ENCODE measurements at places on chromosomes 6 and 20. TPM values are rescaled to one million over a fixed set of nuclear protein-coding genes. Genes with fewer than 3 reads are reported as not detected.

Gene ITCH
- 30.9 TPM for total RNA-seq

Gene STX7
- 26.8 TPM for total RNA-seq

Gene ANGPT4
- total RNA-seq = 0.98 TPM

DNA sequence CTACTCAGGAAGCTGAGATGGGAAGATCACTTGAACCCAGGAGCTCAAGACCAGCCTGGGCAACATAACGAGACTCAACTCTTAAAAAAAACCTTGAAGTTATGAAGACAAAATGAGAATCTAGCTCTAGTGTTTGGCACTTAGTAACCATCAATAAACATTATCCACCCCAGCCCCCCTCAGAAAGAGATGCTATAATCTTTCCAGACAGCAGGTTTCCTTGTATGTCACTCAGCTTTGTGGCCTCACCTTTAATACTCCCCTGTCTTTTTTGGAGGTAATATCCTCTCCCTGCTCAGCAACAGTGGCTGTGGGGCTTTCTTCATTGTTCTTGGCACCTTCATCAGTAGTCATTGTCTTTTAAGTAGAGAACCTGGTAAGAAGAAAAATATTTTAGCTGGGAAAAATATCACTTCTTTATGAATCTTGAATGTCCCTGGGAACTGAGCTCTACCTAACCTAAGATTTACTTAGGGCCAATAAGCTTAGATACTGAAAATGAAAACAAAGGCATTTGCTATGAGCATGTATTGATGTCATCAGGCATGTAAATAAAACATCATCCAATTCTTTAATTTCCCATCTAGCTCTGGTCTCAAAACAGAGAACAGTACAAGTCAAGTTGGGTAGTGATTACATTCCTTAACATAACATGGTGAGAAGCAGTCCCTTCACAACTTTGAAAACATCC, 46.1 kb downstream of the FKBP5 start:
- DNase-seq = no peak

Gene OARD1
- total RNA-seq = 14.7 TPM

DNA sequence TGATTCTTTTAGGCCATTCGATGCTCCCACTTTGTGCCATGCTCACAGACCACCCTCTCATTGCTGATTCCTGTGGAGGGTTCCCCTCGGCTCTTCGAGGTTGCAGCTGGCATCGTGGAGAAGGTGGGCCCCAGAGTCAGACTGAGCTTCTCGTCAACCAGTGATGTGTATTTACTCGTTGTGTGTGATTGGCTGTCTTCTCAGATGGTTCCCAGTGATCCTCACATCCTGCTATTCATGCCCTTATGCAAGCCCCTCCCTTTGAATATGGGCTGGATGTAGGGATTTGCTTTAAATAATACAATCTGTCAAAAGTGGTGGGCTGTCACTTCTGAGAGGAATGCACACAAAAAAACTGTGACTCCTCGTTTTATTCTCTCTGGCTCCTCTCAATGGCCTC, 99.6 kb upstream of the ENPP5 start:
- no peak for DNase-seq

DNA sequence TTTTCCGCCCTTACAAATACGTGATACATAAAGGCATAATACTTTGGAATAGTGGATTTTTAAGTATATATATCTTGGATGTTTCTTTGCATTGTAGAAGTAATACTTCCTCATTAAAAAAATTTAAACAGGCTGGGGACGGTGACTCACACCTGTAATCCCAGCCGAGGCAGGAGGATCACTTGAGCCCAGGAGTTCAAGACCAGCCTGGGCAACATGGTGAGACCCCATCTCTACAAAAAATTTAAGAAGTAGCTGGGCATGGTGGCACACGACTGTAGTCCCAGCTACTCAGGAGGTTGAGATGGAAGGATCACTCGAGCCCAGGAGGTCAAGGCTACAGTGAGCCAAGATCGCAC, 38.6 kb upstream of the RNF8 start:
- DNase-seq = no peak
